ENCODE measurements at places on chromosomes 13 and 19.
A peak's percentile ranks its signal among the peaks of the same experiment; 100 is the strongest.

DNA sequence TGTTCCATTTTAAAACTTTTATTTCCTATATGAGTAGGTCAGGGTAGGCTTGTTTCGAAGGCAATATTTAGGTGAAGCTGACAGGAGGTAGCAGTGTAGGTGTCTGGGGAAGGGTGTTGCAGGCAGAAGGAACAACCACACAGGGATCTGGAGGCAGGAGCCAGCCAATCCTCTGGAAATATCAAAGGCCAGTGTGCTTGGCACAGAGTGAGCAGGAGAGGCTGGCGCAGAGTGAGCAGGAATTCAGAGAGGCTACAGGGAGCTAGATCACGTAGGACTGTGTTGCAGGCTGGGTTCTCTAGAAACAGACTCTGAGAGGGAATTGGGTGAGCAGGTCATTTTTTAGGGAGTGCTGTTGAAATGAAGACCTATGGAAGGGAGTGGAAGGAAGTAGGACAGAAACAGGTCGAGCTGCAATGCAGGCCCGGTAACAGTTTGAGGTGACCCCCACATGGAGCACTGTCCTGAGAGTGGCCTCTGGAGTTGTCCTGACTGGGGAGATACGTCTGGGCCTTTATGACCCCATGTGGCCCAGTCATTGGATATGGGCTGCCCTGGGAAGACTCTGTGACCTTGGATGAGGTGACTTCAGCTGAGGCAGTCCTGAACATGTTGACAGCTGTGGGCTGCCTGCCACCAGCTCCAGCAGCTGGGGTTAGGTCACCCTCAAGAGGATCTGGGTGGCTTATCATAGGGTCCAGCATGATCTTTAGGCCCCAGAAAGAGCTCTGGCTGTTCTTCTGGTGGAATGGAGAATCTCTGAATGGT, 51.7 kb downstream of the ERCC5 start:
- DNase-seq: no peak

DNA sequence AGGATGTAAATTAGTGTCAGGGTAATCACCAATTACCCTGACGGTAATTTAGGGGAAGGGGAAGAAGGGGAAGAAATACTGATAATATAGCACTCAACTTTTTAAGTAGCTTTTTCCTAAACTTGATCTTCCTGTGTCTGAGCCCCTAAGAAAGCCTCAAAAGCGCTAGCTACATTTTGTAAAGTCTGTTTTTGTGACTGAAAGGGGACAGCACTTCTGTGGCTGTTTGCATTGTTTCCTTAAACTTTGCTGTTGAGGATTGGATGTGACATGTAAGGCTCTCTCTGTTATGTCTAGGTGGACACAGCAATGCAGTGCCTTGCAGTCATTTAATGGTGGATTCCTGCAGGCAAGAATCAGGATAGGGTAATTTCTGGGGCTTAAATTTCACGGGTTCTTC, 42.8 kb downstream of the SPATA13 start:
- DNase-seq: no peak

DNA sequence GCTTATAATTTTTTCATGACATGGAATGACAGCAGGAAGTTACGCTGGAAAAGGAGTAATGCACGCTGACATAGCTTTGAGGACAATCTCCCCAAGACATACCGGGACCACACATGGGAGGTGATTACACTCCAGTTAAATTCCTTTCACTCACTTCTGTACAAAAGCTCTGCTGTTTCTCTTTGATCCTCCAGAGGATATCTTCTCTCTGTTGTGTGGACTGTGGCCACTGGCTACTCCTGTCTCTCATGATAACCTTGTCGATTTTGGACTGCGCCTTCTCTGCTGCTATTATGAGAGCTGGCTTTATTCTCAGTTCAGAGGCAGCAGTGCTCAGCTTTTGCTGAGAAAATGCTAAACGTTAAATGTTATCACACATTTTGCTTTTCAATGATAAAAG, 464.6 kb downstream of the FGF9 start:
- DNase-seq: no peak

DNA sequence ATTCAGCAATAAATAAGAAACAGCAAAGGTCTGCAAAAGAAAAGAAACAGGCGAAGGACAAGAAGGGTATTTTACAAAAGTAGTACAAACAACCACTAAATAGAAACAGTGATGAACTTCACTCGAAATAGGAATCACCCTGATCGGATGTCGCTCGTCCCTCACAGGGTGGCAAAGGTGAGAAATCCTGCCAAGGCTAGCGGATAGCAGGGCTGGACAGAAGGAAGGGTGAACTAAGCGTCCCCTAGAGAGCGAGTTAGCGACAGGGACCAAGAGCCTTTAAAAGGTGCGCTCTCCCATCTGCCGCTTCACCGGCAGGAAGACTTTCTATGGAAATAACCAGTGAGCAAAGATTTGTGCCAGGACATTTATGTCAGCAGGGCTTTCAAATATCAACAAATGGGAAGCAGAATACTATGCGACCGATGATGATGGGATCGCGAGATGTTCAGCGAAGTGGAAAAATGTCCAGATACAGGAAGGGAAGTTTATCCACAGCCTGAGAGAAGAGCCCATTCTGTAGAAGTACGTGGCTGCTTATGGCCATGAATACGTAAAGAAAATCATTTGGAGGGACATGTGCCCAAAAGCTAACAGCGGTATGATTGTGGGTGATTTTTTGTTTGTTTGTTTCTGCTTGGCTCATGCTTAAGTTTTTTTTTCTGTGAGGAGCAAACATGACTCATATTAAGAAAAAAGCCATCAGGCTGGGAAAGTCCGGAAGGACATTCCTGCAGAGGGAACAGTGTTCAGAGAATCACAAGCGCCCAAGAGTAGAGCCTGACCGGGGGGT, 18.9 kb downstream of the ELAVL1 start:
- DNase-seq: no peak

GRCh38 chr13:32731576-32731975, 145.3 kb downstream of the PDS5B start:
- no peak for DNase-seq

GRCh38 chr19:18392926-18393325, 4.5 kb downstream of the LRRC25 start:
- DNase-seq: no peak

DNA sequence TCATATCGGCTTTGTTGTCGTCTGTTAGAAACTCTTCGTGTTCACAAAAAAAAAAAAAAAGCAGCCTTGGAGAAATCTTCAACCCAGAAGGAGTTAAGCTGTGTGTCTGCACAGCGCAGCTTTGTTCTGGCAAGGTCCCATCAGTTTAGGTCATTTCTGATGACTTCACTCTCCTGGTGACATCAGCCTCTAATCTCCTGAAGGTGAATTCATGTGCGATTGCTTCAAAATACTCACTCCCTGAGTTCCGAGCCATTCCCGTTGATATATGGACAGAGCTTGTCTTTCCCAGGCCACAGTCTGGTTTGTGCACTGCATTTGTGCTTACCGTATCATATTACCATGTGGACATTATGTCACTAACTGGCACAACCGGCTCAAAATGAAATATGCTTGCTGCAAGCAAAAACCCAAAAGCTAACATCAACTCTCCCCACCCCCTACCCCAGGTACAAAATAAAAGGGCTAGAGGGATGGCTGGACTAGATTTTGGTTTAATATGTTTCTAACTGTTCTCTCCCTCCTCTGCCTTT, 342.4 kb downstream of the KCNRG start:
- DNase-seq: no peak

DNA sequence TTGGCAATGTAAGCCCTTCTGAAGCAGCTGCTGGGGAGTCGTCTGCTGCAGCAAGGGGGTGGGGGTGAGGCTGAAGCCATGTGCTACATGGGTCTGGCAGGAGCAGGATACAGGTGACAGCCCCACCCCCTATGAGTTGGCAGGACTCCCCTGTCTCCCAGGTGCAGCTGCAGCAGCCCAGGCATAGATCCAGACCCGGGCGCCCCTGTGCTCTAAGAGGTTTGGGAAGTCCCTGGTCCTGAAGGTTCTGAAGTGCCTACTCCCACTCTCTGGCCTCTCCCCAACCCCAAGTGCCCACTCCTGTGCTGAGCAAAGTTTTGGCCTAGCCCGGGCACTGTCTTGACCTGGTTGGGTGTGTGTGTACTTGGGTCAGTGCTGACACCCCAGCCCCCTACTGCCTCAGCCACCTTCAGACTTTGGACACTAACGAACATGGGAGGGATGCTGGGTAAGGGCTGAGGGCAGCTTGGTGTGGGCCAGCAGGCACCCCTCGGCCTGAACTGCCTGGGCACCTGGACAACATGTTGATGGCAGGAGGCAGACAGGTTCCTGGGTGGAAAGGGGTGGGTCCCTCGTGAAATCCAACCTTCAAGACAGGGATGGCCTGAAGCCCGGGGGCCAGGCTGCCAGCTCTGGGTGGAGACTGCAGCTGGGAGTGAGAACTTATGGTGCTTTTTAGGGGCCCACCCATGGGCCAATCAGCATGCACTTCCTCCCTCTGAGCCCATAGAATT, 54.1 kb upstream of the SLITRK6 start:
- DNase-seq: no peak

GRCh38 chr13:94454906-94455305, 24.6 kb downstream of the DCT start:
- no peak for DNase-seq

GRCh38 chr13:109924376-109924775, 138.0 kb upstream of the IRS2 start:
- DNase-seq: no peak

GRCh38 chr13:46682707-46683106, 114.3 kb downstream of the ESD start:
- DNase-seq: no peak

GRCh38 chr13:44354884-44355283, 18.7 kb upstream of the SERP2 start:
- DNase-seq: no peak

GRCh38 chr13:109465148-109465547, 321.2 kb downstream of the IRS2 start:
- no peak for DNase-seq

DNA sequence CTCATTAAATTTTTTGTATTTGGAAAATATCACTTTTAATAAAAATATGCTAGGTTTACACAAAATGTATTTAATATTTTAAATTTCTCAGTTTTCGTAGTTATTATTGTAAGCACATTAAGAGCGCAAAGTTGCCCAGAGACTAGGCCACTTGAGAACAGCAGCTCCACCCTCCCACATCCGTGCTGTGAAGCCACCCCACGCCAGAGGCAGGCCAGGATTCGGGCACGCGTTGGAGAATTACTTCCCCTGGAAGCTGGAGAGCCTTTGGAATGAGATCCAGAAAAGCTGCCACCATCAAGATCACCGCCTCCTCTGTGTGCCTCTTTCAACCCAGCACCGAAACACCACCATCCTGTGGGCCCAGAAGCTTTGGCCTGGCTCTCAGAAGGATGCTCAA, 41.0 kb upstream of the SPACA7 start:
- DNase-seq: no peak

GRCh38 chr13:26503826-26504594, 53.5 kb upstream of the WASF3 start:
- DNase-seq: no peak

DNA sequence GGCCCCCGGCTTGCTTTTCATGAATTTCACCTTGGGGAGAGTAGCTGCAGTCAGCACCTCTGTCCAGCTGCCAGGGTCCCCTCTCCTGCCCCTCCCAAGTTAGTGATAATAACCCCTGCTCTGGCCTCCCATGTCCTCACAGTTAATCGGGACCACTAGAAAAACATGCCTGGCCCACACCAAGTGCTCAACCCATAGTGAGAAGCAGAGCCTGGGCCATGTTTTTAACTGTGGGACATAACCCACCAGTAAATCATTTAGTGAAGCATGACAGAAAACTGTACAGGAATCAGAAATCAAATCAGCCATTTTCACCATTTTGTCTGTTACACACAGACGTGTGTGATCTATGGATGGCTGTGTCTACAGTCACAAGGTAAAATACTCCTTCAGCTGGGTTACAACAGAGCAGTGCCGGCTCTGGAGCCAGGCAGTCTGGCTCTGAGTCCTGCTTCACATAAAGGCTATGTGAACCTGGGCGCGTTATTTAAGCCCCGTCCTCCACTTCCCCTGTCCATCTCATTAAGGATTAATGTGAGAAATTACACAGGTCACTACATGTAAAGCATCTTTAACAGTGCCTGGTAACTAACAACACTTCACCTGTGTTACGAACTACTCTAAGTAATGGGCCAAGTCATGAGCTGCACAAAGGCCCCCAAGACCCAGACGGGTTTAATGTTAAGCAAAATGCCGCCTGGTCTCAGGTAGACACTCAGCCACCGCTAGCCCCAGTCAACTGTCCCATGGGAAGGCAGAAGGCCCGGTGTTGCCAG, 7.6 kb upstream of the ECH1 start:
- DNase-seq: no peak

DNA sequence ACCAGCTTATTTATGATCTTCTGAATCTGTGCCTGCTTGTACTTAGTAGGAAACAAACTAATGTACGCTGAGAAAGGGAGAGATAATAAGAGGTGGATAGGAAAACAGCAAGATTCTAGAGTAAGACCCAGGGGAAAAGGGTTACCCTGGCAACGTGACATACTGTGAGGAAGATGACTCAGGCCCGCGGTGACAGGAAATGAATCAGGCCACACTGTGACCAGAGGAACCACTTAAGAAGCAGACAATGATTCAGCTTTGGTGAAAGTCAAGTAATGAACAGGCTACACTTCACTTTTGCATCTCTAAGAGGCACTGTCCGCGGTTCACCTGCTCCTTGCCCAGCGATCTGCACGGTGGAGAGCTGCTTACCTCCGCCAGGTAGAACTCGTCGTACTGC, 158.2 kb downstream of the NALCN start:
- peak; percentile 59 for DNase-seq

DNA sequence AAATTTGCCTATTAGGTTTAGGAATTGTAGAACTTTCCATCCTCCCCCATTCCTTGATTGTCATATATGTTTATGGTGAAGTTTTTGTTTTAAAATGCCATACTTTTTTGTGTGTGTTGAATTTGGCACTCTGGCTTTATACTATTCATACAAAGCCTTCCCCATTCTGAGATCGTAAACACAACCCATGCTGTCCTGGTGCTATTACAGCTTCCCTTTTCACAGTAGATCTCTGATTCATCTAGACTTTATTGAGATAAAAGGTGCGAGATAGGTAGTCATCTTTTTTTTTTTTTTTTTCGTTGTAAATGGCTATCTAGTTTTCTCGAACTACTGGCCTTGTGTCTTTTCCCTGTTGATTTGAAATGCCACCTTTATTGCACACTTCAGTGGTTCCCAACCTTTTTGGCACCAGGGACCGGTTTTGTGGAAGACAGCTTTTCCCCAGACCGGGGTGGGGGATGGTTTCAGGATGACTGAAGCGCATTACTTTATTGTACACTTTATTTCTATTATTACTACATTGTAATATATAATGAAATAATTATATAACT, 94.6 kb downstream of the LRCH1 start:
- no peak for DNase-seq

DNA sequence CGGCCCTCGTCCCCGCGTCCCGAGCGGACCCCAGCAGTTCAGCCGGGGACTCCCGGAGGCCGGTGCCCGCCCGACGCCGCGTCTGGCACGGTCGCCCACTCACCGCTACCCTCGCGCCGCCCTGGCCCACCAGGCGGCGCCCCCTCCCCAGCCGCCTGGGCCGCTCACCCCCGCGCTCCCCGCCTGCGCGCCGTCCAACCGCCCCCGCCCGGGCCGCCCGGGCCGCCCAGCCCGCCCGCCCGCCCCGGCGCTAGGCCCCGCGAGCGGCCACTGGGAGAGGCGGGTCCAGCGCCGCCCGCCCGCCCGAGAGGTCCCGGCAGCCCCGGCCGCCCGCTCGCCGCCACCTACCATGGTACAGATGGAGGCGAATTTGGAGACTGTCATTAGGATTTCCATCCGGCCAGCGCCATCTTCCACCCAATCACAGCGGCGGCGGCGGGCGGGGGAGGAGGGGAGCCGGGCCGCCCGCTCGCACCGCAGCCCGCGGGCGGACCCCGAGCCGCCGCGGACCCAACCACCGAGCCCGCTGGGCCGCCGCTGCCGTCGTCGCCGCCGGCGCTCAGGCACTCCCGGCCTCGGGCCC, at the start of gene USP12:
USP12 (minus strand) TSS at position 568 of the 583 bp plus-strand sequence; CDS start at position 396, 172 bp downstream.
- DNase-seq: no peak

All from activated CD8-positive, alpha-beta memory T cell treated with anti-CD3 and anti-CD28 coated beads for 24 hours (primary cell).